Esophagus muscularis mucosa (tissue), 4 donors: ENCODE measurements at places on chromosomes 2 and 18. TPM values are rescaled to one million over a fixed set of nuclear protein-coding genes. Genes with fewer than 3 reads are reported as not detected.

- no peak overlapping the region for H3K27ac ChIP-seq
- H3K4me1 ChIP-seq: no peaks in the 10 kb centered on the region
- DNase-seq: no peak
- no peaks in the 10 kb centered on the region for H3K27me3 ChIP-seq
- no peaks in the 10 kb centered on the region for H3K36me3 ChIP-seq
Observed at GRCh38 chr2:142533177-142533576, 344.3 kb upstream of the KYNU start.

GRCh38 chr2:154452471-154452870, 246.0 kb upstream of the KCNJ3 start:
- no peaks in the 10 kb centered on the region for H3K27me3 ChIP-seq
- no peak for DNase-seq
- no peak overlapping the region for H3K27ac ChIP-seq
- H3K36me3 ChIP-seq: no peaks in the 10 kb centered on the region
- no peak overlapping the region for H3K4me3 ChIP-seq

DNA sequence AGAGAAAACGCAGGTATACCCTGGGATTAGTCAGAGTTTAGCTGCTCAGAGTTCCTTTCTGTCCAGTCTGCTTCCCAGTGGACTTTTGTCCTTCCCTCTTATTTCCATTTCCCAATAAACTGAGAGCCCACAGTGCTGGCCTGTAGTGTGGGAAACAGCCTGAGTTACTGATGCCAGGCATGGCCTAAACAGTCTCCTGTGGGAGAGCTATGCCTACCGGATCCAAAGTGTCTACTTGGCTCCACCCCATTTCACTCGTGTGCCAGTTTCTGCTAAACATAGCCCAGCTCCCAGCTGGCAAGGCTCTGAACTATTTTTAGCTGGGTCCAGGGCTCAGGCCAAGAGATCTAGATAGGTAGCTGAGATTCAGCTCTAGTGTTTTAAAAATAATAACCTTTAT, 15.6 kb upstream of the PPP1CB start:
- H3K27me3 ChIP-seq: no peaks in the 10 kb centered on the region
- H3K4me3 ChIP-seq: peak overlapping the region; percentile 33
- no peaks in the 10 kb centered on the region for H3K36me3 ChIP-seq
- peak overlapping the region; percentile 77 for H3K27ac ChIP-seq
- no peak for DNase-seq
- peaks cover 21% of the 10 kb centered on the region for H3K4me1 ChIP-seq

DNA sequence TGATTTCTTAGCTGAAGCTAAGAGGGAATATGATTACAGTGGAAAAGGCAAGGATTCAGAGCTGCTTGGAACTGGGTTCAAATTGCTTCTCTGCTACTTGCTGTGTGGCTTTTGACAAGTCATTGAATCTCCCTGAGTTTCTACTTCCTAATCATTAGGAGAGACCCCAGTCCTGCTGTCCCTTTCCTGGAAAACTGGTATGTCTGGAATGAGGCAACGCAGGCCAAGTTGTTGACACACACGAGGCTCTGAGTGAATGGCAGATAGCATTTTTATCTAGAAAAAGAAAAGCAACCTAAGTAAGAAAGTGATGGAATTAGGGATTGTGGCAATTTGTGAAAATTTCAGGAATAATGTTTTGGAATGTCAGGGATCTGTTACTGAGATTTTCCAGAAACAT, 123.6 kb downstream of the LPIN1 start:
- H3K36me3 ChIP-seq: no peaks in the 10 kb centered on the region
- no peak for DNase-seq
- H3K4me1 ChIP-seq: no peaks in the 10 kb centered on the region
- H3K4me3 ChIP-seq: no peak overlapping the region
- H3K27ac ChIP-seq: no peak overlapping the region
- no peaks in the 10 kb centered on the region for H3K27me3 ChIP-seq

GRCh38 chr2:234953116-234954031, 1.6 kb downstream of the SH3BP4 start:
- peaks cover 66% of the 10 kb centered on the region for H3K4me1 ChIP-seq
- H3K27ac ChIP-seq: peak overlapping the region; percentile 80
- no peaks in the 10 kb centered on the region for H3K27me3 ChIP-seq
- no peaks in the 10 kb centered on the region for H3K36me3 ChIP-seq
- DNase-seq: no peak

DNA sequence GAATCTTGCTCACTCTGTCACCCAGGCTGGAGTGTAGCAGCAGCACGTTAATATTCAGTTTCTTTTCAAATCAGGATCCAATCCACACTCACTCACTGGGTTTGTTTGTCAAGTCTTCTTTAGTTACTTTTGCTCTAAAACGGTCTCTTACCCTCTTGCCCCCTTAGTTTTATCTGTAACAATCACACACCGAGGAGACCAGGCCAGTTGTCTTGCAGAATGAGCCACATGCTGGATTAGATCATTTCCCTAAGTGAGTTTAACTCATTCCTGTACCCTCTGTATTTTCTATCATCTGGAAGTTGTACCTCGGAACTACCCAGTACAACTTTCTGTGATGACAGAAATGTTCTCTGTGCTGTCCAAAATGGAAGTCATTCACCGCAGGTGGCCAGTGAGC, 20.7 kb upstream of the TOGARAM2 start:
- H3K27ac ChIP-seq: no peak overlapping the region
- H3K27me3 ChIP-seq: no peaks in the 10 kb centered on the region
- no peak overlapping the region for H3K4me3 ChIP-seq
- no peak for DNase-seq
- H3K36me3 ChIP-seq: no peaks in the 10 kb centered on the region

GRCh38 chr2:15241201-15241600, 319.9 kb downstream of the NBAS start:
- H3K27me3 ChIP-seq: no peaks in the 10 kb centered on the region
- no peaks in the 10 kb centered on the region for H3K36me3 ChIP-seq
- no peaks in the 10 kb centered on the region for H3K4me1 ChIP-seq
- no peak for DNase-seq
- H3K27ac ChIP-seq: no peak overlapping the region

GRCh38 chr2:215718436-215718835, 282.6 kb upstream of the FN1 start:
- H3K4me3 ChIP-seq: no peak overlapping the region
- no peaks in the 10 kb centered on the region for H3K36me3 ChIP-seq
- H3K27ac ChIP-seq: peak overlapping the region; percentile 79
- no peak for DNase-seq

DNA sequence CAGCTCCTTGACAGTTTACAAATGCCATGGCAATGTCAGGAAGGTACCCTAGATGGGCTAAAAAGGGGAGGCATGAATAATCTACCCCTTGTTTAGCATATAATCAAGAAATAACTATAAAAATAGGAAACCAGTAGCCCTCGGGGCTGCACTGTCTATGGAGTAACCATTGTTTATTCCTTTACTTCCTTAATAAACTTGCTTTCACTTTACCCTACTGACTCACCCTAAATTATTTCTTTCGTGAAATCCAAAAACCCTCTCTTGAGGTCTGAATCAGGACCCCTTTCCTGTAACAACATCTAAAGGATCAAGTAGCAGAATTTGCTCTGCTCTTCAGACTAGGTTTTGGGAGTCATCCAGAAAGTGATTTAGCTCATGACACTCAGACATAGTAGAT, 43.7 kb downstream of the CD8B2 start:
- H3K27ac ChIP-seq: no peak overlapping the region
- H3K4me3 ChIP-seq: no peak overlapping the region
- no peaks in the 10 kb centered on the region for H3K36me3 ChIP-seq
- H3K27me3 ChIP-seq: peaks cover 18% of the 10 kb centered on the region
- no peaks in the 10 kb centered on the region for H3K4me1 ChIP-seq
- no peak for DNase-seq

The CCDC148 gene
- total RNA-seq: 3.7 TPM

The CRYBA2 gene
- not detected for total RNA-seq

The IL18R1 gene
- 7.5 TPM for total RNA-seq
